LNCaP clone FGC (cell line): ENCODE measurements at places on chromosomes 16 and 17.

DNA sequence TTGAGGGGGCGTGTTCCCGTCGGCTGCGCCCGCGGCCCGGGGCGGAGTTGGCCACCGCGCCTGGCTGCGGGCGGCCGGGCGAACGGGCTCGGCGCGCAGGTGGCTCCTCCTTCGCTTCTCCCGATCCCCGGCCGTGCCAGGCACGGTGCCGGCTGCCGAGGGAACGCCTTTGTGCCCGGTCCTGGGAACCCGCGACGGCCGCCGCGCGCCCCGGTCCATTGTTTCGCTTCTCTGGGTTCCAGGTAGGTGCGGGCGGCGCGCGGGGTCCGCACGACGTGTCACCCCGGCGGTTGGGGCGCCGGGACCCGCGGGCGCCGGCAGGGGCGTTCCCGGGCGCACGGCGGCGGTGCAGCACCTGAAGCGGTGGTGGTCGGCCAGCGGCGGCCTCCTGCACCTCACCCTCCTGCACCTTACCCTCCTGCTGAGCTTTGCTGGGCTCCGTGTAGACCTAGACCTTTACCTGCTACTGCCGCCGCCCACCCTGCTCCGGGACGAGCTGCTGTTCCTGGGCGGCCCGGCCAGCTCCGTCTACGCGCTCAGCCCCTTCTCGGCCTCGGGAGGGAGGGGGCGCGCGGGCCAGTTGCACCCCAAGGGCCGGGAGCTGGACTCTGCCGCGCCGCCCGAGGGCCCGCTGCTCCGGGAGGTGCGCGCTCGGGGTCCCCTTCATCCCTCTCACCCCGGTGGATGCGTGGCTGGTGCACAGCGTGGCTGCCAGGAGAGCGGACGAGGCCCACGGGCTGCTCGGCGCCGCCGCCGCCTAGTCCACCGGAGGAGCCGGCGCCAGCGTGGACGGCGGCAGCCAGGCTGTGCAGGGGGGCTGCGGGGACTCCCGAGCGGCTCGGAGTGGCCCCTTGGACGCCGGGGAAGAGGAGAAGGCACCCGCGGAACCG is 99.9 kb downstream of the EFCAB13 start:
- no peak for DNase-seq

- DNase-seq: no peak
Measured at GRCh38 chr17:10036511-10037061, 131.5 kb upstream of the RCVRN start.

- DNase-seq: no peak
Measured at GRCh38 chr16:27739606-27740357, 189.8 kb downstream of the KATNIP start.

DNA sequence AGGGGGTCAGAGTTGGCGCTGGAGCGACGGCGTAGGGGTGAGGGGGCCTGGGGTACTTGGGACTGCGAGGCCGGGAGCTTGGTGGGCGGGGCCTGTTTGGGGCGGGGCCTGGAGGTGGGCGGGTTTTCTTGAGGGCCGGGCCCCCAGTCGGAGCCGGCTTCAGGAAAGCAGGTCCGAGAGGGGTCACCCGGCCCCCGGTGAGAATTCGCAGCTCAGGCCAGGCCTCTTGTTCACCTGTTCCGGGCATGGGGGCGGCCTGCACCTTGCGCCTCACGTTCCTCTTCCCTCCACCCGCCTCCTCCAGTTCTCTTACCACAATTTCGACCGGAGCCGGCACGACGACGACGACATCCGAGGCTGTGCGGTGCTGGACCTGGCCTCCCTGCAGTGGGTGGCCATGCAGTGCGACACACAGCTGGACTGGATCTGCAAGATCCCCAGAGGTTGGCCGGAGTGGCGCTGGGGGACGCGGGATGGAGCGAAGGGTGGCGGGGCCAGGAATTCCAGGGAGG is 52.5 kb downstream of the MRC2 start:
- DNase-seq: no peak

- no peak for DNase-seq
Measured at GRCh38 chr16:67736858-67737257, 17.7 kb upstream of the GFOD2 start.
